ENCODE measurements at places on chromosomes 1 and 21. TPM values are rescaled to one million over a fixed set of nuclear protein-coding genes. Genes with fewer than 3 reads are reported as not detected.

The VSIG8 gene
- 0.03 TPM for total RNA-seq

The S100A14 gene
- total RNA-seq: not detected

The PRR9 gene
- 2.0 TPM for total RNA-seq

The SPRTN gene
- total RNA-seq: 8.6 TPM

The IL19 gene
- total RNA-seq: 0.57 TPM

The PRAMEF10 gene
- total RNA-seq: not detected

The ZNF683 gene
- total RNA-seq: not detected

The HAO2 gene
- total RNA-seq: not detected

The SH2D1B gene
- 0.10 TPM for total RNA-seq

The ITLN2 gene
- not detected for total RNA-seq

The CFAP74 gene
- total RNA-seq: not detected

The KIF17 gene
- total RNA-seq: 0.47 TPM

The S100A8 gene
- not detected for total RNA-seq

The GLMN gene
- total RNA-seq: 14.4 TPM

The HES4 gene
- total RNA-seq: 3.5 TPM

GRCh38 chr1:107840725-107841124 is 124.3 kb downstream of the VAV3 start:
- DNase-seq: no peak

DNA sequence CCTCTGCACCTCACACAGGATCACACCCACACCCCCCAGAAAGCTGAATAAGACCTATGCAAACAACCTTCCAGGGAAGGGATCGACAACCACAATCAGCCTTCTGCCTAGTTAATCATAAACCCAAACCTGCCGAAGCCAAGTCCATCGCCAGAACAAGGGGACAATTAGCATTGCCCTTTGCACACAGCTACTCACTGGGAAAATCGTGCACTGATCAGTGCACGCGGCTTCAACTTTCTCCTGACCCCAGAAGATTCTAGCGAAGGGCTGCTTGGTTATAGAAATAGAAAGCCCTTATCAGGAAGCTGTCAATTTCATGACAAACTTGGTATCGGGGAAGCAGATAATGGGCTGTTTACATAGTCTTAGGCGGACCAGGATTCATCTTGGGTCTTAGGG is 29.5 kb downstream of the RUNX1 start:
- DNase-seq: no peak

- DNase-seq: no peak
Observed at GRCh38 chr21:45295576-45296365, 8.1 kb upstream of the POFUT2 start.

GRCh38 chr1:70993798-70994197 is 53.8 kb downstream of the PTGER3 start:
- no peak for DNase-seq

GRCh38 chr1:118902299-118902698 is 85.8 kb downstream of the TBX15 start:
- DNase-seq: no peak

DNA sequence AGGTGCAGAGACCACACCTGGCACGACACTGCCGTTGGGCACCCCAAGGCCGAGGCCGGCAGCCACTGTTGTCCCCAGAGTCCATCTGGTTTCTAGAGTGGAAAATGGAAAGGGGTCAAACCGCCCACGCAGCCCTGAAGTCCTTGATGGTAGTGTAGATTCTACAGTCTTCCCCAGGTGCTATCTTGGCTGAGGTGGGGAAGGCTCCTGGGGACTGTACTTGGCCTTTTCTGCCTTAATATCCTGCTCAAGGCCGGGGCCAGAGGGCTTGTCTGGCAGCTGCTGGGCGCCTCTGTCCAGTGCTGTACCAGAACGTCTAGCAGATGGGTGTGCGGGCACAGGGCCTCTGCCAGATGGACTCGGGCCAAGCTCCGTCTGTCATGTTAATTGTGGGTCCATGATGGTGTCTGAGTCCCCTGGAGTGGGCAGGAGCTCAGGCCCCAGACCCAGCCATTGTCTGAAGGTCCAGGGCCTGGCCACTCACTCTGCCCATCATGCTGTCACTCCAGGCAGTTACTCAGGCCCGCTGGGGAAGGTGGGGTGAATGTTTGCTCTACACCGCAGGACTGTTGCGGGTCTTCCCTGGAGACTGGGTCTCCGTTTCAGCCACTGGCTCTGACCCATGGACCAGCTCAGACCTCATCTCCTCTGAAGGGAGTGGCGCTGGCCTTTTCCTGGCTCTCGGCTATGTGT is 161.9 kb upstream of the COL6A1 start:
- DNase-seq: no peak

DNA sequence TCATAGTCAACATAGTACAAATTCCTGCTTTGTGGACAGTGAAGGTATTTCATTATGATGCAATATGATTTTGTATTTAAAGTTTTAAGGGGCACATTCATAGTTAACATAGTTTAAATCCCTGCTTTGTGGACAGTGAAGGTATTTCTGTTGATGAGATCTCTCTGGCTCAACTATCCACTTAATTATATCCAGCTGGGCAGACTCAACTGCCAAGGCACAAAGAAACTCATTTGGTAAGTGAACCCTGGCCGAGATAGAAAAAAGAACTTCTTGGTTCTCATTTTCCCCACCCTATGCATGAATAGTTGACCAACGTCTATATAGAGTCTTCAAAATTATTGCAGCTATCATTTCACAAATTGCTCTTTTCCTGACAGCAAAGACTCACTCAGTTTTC is 1194.6 kb downstream of the NCAM2 start:
- DNase-seq: no peak

DNA sequence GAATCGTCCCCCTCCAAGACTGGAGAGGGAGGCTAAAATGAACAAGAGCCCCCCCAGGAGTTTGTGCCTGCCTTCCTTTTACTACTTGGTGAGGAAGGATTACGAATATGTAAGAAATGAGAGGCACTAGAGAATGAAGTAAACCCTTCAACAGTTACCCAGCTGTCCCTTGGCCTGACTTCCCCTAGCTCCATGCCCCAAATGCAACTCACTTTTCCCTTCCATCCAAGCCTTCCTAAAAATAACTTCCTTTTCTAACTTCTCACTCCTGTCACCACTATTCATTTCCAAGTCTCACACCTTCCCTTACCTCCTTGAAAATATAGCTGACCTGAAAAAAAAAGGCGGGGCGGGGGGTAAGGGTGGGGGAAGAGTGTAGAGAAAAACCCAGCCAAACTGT is 96.6 kb upstream of the HNRNPU start:
- no peak for DNase-seq

- peak; percentile 37 for DNase-seq
Observed at GRCh38 chr1:245605480-245606156, 450.8 kb downstream of the KIF26B start.

DNA sequence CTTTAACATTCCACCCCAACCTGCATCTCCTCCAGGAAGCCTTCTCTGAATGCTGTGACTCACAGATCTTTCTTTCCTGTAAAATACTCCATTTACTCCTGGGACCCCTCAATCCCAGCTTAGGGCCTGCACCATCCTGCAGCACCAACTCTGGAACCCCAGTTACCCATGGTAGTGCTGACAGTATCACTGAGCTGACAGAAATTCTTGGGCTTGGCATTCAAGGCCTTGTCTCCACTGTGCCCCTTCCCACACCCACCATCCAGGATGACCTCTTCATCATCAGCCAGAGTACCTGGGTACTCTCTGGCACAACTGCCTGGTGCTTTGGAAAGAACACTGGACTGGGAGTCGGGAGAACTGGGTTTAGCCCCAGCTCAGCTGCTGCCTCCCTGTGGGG is 8.3 kb downstream of the CYB5RL start:
- no peak for DNase-seq

DNA sequence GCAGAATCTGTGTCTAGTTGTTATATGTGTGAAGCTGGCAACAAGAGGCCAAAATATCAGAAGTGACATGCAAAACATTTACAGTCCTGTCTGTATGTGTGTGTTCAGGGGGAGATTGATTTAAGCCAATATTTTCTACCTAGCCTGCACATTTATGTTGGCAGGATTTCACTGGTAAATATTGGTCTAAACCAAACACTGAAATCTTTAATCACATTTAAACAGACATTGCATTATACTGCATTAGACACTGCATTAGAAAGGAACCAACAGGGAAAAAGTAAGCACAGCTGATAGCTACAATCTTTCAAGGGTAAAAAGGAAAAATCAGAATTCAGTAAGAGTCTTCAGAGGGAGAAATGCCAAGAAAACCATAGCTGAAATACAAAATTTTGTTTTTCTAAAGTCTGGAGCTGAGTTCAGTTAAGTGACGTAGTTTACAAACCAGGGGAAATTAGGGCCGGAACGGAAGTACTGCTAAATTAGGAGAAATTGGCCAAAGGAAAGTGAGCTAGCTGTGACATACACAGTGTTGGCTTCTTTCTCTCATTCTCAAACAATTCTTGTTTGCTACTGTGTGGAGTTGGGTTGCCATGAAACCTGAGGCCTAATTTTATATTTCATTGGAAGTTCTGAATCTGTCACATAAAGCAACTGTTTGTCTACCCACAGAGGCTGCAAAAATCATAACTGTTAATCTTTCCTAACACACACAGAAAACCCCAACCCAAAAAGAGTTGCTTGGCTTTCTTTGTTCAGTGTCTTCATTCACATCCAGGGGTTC is 217.3 kb upstream of the SGIP1 start:
- no peak for DNase-seq

- no peak for DNase-seq
Observed at GRCh38 chr1:181551249-181551648, 67.9 kb downstream of the CACNA1E start.

DNA sequence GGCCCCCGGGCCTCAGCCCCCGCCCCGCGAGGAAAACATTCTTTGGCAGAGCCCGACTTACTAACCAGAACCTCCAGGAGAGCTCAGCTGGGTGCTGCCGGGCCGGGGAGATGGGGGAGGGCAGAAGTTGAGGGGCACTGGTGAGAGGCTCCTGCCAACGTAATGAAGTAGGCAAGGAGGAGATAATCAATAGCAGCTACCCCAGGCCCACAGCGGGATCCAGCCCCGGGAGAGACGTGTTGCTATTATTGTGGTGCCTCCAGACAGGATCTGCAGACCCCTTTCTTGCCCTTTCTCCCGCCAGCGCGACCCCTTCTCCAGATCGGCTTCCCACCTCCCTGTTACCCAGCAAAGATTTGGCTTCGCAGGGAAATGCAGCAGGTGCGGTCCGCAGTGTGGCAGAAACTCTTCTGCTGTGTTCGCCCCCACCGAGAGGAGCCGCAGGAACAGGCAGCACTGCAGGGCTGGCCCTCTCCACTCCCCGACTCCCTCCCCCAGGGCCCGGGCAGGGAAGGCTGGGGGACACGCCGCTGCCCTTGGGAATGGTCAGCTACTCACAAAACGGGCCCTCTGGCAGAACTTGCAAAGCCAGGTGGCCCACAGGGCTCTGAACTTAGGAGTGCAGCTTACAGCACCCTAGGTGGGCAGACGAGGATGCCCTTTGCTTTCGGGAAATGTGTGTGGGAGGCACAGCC is 1.5 kb upstream of the KCNA2 start:
- DNase-seq: no peak

GRCh38 chr1:205584732-205585131 is 47.1 kb downstream of the ELK4 start:
- no peak for DNase-seq

DNA sequence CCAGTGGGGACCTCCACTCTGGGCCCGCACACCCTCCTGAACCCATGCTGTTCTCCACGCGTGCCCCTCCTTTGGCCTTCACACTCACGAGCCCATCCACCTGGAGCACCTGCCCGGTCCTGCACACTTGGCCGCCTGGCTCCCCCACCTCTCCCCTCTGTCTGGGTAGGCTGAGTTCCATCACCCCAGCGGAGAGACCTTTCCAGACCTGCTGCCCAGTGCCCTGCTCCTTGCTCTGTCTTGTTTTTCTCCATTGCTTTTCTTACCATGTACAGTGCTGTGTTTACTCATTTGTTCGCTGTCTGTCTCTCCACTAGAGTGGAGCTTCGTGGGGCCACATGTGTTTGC is 351.0 kb upstream of the VAMP3 start:
- DNase-seq: no peak

DNA sequence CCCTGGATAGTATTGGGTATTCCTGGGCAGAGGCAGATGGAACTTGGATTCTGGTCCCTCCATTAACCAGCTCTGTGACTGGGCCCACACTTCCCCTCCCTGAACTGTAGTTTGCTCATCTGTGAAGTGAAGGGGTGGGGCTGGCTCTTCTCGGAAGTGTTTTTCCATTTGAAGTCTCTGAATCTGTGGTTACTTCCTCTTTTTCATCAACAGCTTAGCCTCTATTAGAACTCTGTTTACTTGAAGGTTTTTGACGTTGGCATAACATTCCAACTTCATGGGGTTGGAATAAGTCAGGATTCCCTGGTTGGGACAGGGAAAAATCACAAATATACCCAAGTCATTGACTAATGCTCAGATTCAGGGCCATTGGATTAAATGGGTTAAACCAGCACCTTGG is 3.6 kb downstream of the KIAA0040 start:
- DNase-seq: no peak

DNA sequence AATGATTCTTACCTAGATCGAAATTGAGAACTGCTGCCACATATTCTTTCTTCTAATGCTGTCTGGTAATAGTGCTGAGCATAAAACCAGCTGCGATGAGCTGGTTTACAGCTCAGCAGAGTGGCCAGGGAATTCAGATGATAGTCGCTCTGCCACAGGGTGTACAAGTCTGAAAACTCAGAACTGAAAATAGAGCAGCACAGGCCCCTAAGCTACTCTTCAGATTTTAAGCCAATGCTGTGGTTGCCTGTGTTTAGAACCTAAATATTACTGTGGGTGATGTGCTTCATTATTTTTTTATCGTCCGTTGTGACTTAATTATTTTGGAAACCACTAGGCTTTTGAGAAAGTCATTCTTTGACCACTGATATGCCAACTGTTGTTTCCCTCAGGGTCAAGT is 152.0 kb downstream of the ADGRL4 start:
- DNase-seq: no peak

DNA sequence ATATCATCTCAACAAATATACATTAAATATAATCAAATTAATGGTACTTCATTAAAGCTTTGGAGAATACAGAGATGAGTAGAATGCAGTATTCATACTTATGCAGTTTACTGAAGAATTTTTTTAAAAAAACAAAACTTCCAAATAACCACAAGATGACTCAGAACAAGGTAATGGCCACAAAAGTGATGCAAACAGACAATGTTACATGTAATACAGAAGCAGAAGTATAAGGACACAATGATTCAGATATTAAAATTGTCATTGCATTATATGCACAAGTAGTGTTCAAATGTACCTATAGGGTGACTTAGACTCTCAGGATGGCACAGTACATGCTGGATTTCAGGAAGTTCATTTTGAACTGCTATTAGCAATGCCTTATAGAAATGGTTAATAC is 227.2 kb upstream of the ST6GALNAC5 start:
- DNase-seq: peak; percentile 26

DNA sequence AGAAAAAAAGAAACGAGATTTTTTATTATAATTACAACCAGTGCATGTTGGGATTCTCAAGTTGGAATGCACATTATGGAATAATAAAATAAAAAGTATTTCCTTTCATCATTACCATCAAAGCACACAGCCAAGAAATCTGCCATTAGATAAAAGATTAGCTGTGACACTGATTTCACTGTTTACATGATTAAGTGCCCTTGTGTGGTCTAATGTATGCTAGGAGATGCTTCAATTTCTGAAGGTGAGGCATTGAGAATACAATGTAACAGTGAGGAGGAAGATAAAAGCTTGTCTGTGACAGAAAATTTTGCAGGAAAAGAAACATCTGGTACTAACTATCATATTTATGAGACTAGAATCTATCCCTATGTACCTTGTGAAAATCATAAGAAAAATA is 409.7 kb upstream of the PRMT6 start:
- DNase-seq: no peak

GRCh38 chr1:42379794-42380585 is 602 bp upstream of the RIMKLA start:
- DNase-seq: peak; percentile 15
